Activated CD8-positive, alpha-beta memory T cell treated with anti-CD3 and anti-CD28 coated beads, Interleukin-2, amount 50 U/mL, for 4 hours (primary cell): ENCODE measurements at places on chromosomes 5 and 9.

GRCh38 chr5:172095368-172096206 lies 89.1 kb upstream of the FBXW11 start:
- DNase-seq = no peak

GRCh38 chr9:86908261-86908660 lies 39.0 kb downstream of the GAS1 start:
- no peak for DNase-seq

- DNase-seq = no peak
Measured at GRCh38 chr5:174177531-174177930, 132.0 kb downstream of the NSG2 start.

- DNase-seq = no peak
Measured at GRCh38 chr5:134845335-134845851, 375 bp upstream of the C5orf24 start.

GRCh38 chr5:53445569-53445968 lies 34.9 kb upstream of the FST start:
- DNase-seq = no peak
